ENCODE measurements at places on chromosomes 16 and 17. TPM values are rescaled to one million over a fixed set of nuclear protein-coding genes. Genes with fewer than 3 reads are reported as not detected.

AANAT gene
- polyA plus RNA-seq, result 0.03 TPM

DNA sequence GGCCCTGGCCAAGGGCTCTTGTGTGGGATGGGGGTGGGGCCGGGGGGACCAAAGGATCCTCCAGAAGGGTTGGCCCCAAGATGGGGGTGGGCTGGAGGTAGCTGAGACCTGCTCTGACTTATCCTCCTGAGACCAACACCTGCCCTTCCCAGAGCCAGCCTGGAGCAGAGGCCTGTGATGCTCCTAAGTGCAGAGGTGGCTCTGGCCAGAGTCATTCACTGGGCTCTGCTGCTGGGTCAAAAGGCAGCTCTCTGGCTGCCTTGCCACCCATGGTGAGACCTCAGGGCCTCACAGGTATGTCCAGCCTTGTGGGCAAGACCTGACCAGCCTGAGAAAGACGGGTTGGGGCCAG is 393 bp downstream of the SERPINF2 start:
- no peak for DNase-seq

DNA sequence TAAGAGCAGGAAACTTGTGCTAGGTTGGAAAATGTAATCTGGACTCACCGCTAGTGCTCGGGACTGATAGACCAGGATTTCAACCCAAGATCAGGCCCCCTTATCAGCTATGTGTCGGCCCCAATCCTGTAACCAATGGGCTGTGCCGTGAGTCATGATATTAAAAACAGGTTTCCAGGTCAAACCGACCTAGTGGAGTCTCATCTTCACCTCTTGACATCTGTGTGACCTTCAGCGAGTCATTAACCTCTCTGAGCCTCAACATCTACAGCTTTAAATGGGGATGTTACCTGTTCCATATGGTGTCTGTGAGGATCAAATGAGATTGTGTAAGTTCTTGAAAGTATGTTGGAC is 512 bp downstream of the PMM2 start:
- peak; percentile 43 for DNase-seq

DNA sequence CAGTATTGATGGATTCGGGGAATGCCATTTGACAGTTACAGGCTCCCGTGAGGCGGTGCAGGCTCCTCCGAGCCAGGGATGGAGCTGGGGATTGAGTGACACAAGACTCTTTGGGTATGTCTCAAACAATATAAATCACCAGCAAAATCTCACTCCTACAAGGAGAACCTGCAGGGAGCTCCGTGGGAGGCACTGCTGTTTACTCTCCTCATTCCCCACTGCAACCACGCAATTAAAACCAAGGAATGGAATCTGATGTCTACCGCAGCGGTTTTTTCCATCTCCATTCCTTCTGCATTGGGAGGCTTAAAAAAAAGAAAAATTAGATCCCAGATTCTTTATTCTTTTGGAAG is 157.9 kb downstream of the WWOX start:
- DNase-seq, result no peak

DNA sequence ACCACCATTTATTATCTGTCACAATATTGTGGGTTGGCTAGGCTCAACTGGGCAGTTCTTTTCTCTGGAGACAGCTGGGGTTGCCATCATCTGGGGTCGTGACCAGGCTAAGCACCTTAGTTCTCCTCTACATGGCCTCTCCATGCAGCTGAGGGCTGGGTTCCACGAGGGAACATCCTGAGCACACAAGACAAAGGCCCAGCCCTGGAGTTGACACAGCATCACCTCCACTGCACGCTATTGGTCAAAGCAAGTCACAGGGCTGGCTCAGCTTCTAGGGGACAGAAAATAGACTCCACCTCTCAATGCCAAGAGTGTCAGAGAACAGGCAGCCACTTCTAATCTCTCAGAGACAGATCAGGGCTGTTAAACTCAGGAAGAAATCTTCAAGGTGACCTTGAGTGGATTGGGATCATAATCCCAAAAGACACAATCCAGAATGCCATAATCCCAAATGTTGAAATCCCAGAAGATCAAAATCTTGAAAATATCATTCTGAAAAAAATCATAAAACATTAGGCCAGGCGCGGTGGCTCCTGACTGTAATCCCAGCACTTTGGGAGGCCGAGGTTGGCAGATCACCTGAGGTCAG is 13.0 kb upstream of the USP10 start:
- DNase-seq, result no peak

DNA sequence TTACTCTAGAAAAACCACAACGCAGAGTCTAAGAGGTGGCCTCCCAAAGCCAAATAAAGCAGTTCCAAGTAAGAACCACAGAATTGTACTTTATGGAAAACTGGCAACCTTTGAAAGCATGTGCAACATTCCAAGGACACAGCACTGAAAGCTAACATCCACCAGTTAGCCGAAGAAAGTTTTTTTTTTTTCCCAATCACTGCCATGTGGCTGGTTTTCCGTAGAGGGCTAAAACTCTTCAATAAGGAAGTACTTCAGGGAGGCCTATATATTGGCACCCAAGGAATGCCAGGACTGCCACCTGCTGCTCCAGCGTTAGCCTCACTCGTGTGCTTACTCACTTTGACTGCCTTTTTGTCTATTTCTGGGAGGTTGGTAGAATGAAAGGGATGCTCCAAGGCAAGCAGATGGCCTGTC is 25.2 kb downstream of the CEP95 start:
- DNase-seq, result no peak
